ENCODE measurements at places on chromosomes 5 and 9.

- DNase-seq, result peak; percentile 41
Observed at GRCh38 chr5:84272771-84273516, 111.7 kb downstream of the EDIL3 start.

GRCh38 chr5:7745882-7746610 lies 104.9 kb downstream of the CFAP90 start:
- DNase-seq, result peak; percentile 63

- no peak for DNase-seq
Observed at GRCh38 chr9:122029898-122030297, 63.2 kb downstream of the TTLL11 start.

GRCh38 chr9:19456996-19457692 lies 48.3 kb downstream of the ACER2 start:
- DNase-seq, result peak; percentile 64

GRCh38 chr9:107605041-107605440 lies 115.5 kb upstream of the KLF4 start:
- no peak for DNase-seq

- peak; percentile 98 for DNase-seq
Observed at GRCh38 chr9:16417161-16417560, 453.3 kb downstream of the BNC2 start.

- DNase-seq, result peak; percentile 14
Observed at GRCh38 chr5:56986626-56986947, 34.7 kb upstream of the MIER3 start.

GRCh38 chr5:175847503-175847902 lies 23.9 kb upstream of the CPLX2 start:
- peak; percentile 15 for DNase-seq

Measured in iris pigment epithelial cell (primary cell).